Left forelimb (tissue), 1 donor: ENCODE measurements at places on chromosomes 16 and 17.

- no peak for DNase-seq
Measured at GRCh38 chr17:66682283-66682682, 152.6 kb upstream of the CACNG5 start.

DNA sequence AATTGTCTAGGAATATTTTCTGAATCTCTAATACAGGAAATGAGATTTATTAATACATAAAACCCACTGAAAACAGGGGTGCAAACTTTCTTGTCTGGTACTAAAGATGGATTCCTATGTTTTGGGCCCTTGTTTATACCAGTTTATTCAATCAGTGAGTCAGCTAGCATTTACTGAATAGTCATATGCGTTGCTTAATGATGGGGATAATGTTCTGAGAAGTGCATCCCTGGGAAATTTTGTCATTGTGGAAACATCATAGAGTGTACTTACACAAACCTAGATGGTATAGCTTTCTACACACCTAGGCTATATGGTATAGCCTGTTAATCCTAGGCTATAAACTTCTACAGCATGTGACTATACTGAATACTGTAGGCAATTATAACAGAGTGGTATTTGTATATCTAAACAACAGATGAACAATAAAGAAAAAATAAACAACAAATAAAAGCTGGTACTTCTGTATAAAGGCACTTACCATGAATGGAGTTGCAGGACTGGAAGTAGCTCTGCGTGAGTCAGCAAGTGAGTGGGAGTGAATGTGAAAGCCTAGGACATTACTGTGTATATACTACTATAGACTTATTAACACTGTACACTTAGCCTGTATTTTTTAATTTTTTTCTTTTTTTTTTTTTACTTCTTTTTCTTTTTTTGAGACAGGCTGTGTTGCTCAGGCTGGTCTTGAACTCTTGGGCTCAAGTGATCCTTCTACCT, 63.7 kb downstream of the SIAH1 start:
- DNase-seq, result no peak

- DNase-seq, result no peak
Measured at GRCh38 chr16:56993204-56993603, 3.8 kb downstream of the NLRC5 start.

- no peak for DNase-seq
Measured at GRCh38 chr17:46984892-46985291, 5.8 kb upstream of the RPRML start.

DNA sequence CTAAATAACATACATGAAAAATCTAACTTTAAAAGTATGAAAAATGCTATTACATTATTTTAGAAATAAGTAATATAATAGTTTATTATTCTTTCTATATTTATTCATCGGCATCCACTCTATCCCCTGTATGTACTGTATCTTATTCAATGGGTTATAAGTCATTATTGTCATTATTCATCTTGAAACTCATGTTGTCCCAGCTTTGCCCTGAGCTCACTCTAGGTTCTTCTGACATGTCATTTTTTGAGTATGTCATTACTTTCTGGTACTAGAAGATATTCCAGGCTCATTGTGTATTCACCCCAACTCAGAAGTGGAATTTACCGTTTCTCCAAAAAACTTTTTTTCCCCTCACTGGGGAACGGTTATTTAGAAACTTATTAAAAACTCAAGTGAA, 53.0 kb upstream of the MNT start:
- DNase-seq, result no peak

DNA sequence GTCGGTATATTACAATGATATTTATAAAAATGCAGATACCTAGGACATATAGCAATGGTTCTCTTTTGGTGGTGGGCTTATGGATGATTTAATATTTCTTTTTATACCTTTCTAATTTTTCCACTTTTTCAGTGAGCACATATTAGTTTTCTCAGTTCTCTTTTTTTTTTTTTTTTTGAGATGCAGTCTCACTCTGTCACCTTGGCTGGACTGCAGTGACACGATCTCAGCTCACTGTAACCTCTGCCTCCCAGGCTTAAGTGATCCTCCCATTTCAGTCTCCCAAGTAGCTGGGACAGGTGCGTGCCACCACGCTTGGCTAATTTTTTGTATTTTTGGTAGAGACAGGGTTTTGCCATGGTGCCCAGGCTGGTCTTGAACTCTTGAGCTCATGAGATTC, 15.1 kb downstream of the MAP3K14 start:
- DNase-seq, result no peak
